ENCODE measurements at places on chromosomes 3 and 15.

- DNase-seq: no peak
Observed at GRCh38 chr3:114566767-114567166, 272.9 kb downstream of the TIGIT start.

- DNase-seq: no peak
Observed at GRCh38 chr3:42412526-42413155, 2.2 kb upstream of the LYZL4 start.

DNA sequence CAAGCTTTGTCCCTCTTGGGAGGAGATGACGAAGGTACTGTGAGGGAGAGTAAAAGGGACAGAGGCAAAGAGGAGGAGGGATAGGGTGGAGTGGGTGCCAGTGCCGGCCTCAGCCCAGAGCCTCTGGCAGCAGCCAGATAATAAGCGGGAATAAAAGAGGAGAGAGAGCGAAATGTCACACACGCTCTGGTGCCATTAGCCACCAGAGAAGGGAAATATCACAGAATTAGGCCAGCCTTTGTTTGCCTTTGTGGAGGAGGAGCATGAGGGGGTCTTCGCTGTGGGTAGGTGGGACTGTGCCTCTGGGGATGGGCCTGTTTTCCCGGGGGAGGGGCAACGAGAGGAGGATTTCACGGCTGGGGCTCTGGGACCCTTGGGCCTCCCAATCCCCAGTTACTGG, 67.8 kb downstream of the LINGO1 start:
- DNase-seq: no peak

DNA sequence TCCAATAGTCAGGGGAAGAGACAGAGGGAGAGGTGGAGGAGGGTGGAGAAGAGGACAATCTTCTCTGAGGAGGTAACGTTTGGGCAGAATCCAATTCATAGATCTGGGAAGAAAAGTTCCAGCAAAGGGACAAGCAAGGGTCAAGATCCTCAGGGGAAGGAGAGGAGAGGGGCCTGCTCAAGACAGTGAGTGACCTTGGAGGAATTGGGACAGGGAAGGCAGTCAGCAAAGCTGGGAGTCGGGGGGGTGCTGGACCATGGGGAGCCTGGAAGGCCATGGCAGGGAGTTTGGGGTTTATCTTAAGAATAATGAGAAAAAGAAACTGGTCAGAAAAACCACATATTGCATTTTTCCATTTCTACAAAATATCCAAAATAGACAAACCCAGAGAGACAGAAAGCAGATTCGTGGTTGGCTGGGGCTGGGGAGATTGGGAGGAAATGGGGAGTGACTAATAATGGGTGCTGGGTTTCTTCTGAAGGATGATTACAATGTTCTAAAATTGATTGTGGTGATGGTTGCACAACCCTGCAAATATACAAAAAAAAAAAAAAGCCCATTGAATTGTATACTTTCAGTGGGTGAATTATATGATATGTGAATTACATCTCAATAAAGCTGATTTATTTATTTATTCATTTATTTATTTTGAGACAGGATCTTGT, 19.6 kb upstream of the SRP14 start:
- no peak for DNase-seq

GRCh38 chr3:102089904-102090720, 240.8 kb downstream of the NFKBIZ start:
- no peak for DNase-seq
